ENCODE measurements at places on chromosomes 13 and 19.

- DNase-seq, result peak; percentile 38
Measured at GRCh38 chr13:40764587-40765403, 6.2 kb downstream of the MRPS31 start.

DNA sequence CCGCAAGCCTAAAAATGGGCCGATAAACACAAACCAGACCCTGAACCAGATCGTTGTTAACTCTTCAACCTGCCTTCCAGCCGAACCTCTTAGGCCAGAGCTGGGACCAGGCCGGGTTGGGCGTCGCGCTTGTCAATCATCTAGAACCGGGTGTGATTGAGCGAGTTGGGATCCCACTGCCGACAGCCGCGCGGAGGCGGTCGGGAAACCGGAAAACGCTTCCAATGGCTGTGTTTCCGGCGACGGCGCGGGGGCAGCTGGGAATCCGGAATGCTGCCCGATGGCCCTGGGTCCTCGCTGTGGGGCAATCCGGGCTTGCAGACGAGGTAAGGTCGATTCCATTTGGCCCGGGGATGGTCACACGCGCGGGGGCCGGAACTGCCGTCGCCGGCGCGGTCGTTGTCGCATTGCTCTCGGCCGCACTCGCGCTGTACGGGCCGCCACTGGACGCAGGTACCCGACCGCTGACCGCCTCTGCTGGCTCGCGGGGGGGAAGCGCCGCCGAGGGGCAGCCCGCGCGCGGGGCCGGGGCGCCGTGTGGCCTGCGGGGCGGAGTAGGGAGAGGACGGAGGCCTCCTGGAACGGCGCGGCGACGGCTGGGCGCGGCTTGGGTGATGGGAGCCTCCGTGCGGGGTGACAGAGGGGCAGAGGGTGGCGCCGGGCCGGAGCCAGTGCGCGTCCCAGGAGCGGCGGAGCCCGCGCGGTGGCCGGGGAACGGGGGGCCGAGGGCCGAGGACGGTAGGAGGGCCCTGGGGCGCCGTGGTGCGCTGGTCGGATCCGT lies at the start of gene NAXD:
NAXD (plus strand) TSS at position 224 of the 781 bp plus-strand sequence; CDS start at position 281, 57 bp downstream.
- peak; percentile 97 for DNase-seq

DNA sequence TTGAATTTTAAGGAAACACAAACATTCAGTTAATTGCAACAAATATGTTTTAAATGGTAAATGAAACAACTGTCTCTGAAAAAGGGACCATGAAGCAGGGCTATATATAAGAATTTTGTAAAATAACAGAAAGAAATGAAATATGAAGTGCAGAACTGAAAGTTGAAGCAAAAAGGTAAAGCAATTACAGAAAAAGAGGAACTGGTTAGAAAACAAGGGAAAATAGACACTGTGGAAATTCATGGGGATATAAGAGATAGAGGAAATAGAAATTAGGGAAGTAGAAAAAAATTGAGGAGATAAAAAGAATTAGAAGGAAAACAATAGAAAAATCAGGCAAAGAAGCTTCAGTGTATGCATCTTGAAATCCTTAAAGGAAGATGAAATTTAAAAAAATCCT lies 40.0 kb upstream of the TDRD3 start:
- no peak for DNase-seq

DNA sequence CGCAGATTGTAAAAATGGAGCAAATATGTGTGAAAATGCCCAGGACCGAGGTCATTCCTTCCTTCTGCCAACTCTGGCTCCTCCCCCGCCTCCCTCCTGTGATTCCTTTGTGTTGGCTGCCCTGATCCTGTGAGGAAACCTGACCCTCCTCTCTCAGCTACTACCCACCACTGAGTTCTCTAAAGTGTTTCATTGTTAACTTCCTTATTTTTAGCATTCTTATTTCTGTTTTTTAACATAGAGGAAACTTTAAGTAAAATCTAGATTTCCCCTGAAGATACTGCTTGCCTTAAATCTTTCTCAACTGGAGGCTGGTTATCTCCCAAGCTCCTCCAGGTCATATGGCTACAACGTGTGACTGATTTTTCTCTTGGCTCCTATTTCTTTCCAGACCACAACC lies 21.7 kb upstream of the FBXL3 start:
- no peak for DNase-seq

DNA sequence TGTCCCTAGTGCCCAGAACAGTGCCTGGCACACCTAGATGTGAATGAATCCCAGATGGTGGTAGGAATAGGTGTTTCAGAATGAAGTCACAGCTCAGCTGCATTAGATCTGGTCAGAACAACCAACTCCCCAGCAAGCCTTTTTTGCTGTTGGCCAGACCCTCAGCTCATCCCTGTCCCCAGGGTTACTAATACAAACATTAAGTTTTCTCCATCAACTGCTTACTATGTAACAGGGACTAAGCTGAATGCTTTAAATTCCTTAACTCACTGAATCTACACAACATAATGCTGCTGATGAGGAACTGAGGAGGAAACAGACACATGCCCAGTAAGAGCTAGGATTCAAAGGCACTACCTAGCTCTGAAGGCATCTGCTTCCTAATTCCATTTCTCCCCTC lies 18.8 kb downstream of the SMG9 start:
- no peak for DNase-seq

DNA sequence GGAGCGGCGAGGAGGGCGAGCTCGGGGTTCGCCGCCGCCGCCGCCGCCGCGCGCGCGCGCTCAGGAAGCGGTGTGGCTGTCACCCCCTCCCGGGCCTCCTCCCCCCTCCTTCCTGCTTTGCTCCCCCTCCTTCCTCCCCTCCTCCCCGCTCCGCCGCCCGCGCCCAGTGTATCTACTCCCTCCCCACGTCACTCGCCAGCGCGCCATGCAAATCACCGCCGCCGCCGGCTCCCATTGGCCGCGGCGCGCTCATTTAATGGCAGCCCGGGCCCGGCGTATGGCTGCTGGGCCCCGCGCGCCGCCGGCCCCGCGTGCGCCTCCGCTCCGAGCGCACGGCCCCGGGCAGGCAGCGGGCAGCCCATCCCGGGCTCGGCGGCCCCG lies 335 bp upstream of the SOX1 start:
- peak; percentile 35 for DNase-seq

GRCh38 chr19:11496391-11497163 lies 9.1 kb downstream of the ZNF653 start:
- DNase-seq, result peak; percentile 69

GRCh38 chr19:10089801-10090375 lies 3.8 kb downstream of the SHFL start:
- no peak for DNase-seq

DNA sequence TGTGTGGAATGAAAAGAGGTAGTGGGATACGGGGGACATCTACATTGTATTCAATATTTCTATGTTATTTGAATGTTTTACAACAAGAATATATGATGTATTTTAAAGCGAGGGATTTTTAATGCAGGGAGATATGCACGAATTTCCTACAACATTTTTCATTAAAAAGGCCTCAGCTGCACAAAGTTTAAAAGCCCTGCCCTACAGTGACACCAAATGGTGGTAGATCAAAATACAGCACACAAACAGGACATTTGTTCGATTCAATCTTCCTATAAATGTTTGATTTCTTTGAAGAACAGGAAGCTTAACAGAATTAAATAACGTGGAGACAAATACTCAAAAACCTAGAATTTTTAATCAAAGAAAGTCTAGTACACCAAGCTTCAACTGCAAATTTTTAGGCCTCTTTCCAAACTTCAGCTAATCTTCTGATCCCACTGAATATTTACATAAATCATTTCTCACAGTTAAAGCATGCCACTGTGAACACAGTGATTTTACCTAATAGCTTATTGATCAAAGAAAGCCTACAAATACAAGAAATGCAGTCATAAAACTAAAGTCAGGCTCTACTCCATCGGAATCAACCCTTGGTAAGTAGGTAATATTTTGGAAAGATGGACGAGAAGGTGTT lies 257.2 kb downstream of the DIAPH3 start:
- DNase-seq, result peak; percentile 33

DNA sequence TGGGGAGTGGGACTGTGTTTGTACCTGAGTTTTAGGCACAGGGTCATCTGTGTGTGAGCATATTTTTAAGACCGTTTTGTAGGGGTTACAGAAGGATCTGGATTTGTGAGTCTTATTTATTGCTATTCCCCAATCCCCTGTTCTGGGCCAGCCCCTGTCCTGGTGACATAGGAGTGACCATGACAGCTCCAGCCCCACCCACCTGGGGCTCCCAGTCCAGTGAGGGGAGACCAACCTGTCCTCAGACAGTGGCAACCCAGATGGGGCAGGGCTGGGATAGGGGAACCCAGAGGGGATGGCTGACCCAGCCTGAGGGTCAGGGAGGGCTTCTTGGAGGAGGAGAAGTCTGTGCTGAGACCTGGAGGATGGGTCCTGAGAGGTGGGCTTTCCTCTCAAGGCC lies 10.7 kb downstream of the TMEM160 start:
- no peak for DNase-seq

GRCh38 chr19:18227781-18228271 lies 1.6 kb upstream of the PDE4C start:
- DNase-seq, result no peak

- peak; percentile 75 for DNase-seq
Measured at GRCh38 chr19:45177817-45178261, at the start of gene TRAPPC6A. Gene TRAPPC6A (minus strand): TSS chr19:45178237. CDS start chr19:45178218, 19 bp downstream.

DNA sequence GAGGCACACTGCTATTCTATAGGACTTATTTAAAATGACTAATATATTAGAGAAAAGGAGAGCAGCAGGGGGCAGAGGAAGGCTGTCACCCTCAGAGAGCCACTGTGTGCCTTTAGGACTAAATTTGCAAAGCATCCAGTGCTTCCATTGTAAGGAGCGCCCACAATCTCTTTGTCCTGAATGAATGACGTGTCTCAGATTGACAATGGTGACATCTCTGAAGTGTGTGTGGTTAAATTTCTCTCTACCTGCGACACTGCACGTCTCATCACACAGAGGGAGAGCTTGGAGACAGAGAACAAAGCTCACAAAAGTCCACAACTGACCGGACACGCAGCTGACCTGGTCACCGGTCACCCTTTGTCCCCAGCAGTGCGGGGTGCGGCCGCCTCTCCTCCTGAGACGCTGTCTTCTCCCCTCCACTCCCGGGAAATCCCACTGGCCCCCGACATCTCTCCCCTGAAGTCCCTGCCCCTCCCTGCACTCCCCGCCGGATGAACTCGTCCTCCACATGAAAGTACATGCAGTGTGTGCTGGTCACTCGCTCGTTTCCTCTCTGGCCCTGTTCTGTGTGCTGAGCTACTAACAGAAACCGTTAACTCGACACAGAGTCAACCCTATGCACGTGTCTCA lies 107.2 kb downstream of the RAB20 start:
- DNase-seq, result no peak

DNA sequence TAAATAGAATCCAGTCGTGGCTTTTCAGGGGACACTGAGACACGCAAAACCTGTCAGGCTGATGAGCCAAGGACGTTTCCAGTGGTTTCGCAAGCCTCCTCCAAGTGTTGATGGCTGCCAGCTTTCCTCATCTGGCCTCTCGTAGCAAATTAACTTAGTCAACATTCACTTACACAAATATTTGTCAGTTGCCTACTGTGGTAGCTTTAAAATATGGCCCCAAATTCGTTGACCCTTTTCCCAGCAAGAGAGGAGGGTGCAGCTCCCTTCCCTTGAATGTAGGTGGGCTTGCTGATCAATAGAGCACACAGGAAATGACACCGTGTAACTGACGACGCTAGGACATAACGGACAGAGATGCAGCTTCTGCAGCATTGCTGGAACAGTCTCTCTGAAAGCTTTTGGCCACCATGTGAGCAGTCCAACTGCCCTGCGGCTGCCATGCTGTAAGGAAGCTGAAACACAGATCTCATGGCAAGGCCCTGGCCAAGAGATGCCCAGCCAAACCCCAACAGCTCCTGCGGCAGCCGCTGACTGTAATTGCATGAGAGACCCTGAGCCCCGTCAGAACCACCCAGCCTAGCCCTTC lies 5.5 kb upstream of the RANBP3 start:
- DNase-seq, result peak; percentile 68

- peak; percentile 59 for DNase-seq
Measured at GRCh38 chr13:79898996-79899395, 418.0 kb downstream of the NDFIP2 start.

DNA sequence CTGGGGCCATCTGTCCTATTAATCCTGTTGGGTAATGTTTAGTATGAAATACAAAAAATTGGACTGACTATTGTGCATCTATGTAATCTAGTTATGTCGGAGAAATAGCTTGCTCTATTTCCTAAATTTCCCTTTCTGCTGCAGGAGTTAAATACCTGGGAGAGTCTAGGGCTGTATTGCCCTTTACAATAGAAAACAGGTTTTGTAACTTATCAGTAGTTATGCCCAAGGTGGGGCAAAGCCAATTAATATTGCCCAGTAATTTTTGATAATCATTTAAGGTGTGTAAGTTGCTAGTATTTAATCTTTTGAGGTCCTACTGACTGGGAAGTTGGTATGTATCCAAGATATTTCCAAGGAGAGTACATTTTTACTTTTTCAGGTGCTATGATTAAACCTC lies 838.1 kb downstream of the DACH1 start:
- DNase-seq, result no peak

- DNase-seq, result no peak
Measured at GRCh38 chr19:3338541-3339181, 27.7 kb upstream of the NFIC start.

GRCh38 chr19:58477871-58478270 lies 1.7 kb downstream of the ZNF446 start:
- DNase-seq, result no peak

DNA sequence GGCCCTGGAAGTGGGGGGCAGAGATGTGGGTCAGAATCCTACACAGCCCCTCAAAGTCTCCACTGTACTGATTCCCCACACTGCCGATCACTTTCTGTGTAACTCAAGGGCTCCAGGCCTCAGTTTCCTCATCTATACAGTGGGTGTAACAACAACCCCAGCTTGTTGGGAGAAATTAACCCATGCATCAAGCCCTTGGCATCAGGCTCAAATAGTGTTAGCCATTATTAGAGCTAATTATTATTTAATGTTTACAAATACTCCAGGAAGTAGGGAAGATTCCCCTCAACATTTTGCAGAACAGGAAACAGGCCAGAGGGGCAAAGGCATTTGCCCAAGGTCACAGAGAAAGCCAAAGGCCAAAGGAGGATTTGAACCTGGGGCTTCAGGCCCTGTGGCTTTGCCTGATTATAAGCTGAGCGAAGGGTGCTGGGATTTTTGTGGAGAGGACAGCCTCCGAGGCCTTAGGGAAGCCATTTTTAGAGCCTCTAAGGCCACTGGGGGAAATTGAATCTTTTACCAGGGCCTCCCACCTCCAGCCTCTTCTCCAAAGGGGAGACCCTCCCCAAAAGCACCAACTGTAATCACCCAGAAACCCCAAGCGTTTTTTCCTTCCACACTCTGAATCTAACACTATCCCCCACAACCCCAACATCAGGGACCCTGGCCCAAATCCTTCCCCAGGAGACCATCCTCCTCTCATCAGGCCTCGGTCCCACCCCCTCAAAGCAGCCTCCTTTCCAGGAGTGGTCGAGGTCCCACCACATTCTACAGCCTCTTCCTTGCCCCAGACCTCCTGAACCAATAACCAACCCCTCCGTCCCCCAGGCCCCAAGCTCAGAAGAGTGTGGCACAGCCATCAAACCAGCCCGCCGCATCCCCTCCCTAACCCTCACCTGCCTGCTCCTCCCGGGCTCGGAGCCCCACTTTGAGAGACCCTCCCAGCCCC lies 1.1 kb downstream of the FKBP8 start:
- DNase-seq, result peak; percentile 28
